Fibroblast of skin of left quadriceps (primary cell): ENCODE measurements at places on chromosomes 6 and 20.
A peak's percentile ranks its signal among the peaks of the same experiment; 100 is the strongest.

- no peak for DNase-seq
Observed at GRCh38 chr6:91970700-91971099, 1383.8 kb upstream of the MAP3K7 start.

DNA sequence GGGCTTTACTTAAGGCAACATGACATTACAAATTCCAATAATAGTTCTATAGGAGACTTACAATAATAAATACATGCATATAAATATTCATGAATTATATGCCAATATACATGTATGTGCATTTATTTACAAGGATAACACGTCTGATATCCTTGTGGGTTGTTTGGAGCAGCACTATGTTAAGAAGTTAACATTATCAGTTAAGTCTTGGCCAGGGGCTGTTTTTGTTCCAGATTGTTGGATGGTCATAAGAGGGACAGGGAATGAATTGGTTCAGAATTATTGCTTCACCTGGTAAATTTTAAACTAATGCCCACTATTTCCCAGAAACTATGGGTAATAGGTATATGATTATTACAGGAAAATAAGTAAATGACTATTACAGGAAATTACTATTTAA is 81.3 kb upstream of the MMS22L start:
- no peak for DNase-seq

- no peak for DNase-seq
Observed at GRCh38 chr20:33281550-33282146, 1.4 kb upstream of the BPIFB1 start.

- DNase-seq: no peak
Observed at GRCh38 chr6:137800762-137801161, 66.3 kb upstream of the TNFAIP3 start.

GRCh38 chr6:132669690-132670291 is 10.8 kb upstream of the TAAR1 start:
- DNase-seq: no peak

GRCh38 chr6:45082091-45082490 is 246.0 kb upstream of the RUNX2 start:
- no peak for DNase-seq

DNA sequence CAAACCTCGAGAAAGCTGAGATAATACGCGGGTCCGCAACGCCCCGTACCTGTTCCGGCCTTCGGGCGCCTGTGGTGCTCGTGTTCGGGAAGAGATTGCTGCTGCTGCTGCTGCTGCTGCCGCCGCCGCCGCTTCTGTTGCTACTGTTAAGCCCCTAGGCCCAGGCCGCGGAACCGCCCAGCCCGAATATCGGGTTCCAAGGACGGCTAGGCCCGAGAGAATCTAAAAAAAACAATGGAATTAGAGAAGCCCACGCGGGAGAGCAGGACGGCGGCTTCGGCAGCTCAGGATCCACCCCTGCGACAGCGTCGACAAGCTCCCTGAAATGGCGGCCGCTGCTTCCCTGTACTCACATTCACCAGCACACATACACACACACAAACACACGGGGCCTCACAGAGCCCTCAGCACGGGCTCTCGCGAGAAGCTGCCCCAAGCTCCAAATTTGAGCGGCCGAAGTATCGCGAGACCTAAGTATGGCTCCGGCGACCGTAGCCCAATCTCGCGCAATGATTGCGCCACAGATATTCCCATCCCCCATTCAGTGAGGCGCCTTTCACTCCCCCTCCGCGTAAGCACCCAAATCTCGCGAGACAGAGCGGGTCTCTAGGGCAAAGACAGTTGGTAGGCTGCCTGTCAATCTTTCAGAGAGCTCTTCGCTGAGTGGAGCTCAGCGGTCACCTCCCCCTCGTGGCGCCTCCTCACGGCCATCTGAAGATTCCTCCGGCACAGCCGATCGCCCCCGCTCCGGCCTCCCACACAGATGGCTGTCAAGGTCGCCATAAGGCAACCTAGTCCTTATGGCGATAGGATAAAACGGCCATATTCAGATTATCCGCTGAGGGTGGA is at the start of gene RBM39:
RBM39 (minus strand) TSS at position 369 of the 849 bp plus-strand sequence. CDS start 1,386 bp downstream, outside the sequence.
- peak; percentile 100 for DNase-seq

DNA sequence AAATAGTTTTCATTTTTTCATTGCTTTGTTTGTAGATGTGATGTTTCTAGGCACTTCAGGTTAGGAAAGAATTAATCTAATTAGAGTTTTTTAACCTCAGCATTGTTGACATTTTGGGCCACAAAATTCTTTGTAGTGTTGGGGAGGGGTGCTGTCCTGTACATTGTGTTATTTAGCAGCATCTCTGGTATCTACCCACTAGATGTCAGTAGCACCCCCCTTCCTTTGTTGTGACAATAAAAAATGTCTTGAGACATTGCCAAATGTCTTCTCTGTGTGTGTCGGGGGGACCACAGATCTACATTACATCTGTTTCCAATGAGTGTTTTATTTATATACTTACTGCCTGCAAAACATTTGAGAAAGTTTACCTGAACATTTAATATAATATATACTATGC is 45.6 kb downstream of the EYA4 start:
- DNase-seq: peak; percentile 2

- no peak for DNase-seq
Observed at GRCh38 chr6:109493865-109494264, 10.8 kb upstream of the ZBTB24 start.

- peak; percentile 81 for DNase-seq
Observed at GRCh38 chr6:74289884-74290283, 593.9 kb downstream of the CD109 start.

DNA sequence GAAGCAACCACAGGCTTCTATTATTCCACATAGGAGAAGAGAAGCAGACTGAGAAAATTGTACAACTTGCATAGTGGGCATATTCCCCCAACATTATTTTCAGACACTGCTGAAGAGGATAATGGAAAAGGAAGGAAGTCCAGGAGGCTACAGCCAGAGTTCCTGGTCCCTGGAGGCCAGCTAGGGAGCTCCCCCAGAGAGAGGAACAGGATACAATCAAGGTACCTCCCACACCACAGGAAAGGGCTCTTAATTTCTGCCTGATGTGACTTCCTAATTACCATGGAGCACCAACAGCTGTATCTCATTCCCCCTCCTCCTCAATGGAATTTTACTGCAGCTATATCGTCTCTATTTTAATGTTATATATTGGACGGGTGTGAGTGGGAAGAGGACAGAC is 594.3 kb upstream of the NRSN1 start:
- no peak for DNase-seq

- DNase-seq: peak; percentile 75
Observed at GRCh38 chr6:3208098-3208774, 19.2 kb downstream of the TUBB2B start.

GRCh38 chr6:134093007-134093573 is 40.7 kb upstream of the SLC2A12 start:
- DNase-seq: no peak

DNA sequence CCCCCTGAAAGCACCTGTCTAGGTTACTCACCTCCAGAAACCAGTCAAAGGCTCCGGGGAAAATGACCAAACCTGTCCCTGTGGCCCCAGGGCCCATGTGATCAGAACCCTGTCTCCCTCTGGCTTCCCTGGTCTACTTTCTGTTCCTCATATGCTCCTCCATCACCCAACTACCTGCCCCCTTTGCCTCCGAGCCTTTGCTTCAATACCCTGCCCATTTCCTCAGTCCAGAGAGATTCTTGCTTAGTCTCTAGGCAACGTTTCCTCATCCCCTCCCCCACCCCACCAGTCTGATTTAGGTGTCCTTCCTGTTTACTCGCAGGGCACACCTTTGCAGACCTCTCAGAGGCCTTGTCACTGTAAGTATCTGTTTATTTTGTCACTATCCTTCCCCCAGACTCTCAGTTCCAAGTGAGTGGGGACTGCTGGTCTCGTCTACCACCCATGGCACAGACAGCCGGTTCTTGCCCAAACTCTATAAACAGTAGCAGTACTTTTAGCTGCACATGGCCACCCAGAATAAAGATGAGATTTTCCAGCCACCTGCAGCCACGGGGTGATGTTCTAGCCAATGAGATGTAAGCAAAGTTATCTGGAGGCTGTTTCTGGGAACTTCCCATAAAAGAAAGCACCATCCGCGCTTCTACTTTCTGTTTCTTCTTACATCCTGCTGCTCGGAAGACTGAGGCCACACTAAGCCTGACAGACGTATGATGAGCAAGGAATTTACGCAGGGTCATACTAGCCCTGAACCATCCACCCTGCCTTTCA is 13.3 kb downstream of the ELOVL5 start:
- no peak for DNase-seq

DNA sequence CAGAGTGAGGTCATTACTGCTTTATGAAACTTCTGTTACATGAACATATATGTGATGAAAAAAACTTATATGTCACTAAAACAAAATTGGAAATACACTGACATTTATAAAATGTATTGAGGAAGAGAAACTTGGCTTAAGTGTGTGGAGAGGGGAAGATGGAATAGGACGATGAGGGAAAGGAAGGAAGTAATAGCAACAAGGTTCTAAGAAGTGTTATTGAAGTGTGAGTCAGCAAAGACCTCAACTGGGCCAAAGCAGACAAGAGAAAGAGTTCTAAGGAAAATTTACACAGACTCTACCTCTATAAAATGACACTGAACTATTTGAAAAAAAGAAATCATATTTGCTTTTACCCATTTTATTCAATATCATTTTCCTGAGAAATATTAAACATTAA is 38.3 kb downstream of the SNX3 start:
- DNase-seq: no peak

- peak; percentile 30 for DNase-seq
Observed at GRCh38 chr20:53840532-53840931, 229.9 kb downstream of the BCAS1 start.

DNA sequence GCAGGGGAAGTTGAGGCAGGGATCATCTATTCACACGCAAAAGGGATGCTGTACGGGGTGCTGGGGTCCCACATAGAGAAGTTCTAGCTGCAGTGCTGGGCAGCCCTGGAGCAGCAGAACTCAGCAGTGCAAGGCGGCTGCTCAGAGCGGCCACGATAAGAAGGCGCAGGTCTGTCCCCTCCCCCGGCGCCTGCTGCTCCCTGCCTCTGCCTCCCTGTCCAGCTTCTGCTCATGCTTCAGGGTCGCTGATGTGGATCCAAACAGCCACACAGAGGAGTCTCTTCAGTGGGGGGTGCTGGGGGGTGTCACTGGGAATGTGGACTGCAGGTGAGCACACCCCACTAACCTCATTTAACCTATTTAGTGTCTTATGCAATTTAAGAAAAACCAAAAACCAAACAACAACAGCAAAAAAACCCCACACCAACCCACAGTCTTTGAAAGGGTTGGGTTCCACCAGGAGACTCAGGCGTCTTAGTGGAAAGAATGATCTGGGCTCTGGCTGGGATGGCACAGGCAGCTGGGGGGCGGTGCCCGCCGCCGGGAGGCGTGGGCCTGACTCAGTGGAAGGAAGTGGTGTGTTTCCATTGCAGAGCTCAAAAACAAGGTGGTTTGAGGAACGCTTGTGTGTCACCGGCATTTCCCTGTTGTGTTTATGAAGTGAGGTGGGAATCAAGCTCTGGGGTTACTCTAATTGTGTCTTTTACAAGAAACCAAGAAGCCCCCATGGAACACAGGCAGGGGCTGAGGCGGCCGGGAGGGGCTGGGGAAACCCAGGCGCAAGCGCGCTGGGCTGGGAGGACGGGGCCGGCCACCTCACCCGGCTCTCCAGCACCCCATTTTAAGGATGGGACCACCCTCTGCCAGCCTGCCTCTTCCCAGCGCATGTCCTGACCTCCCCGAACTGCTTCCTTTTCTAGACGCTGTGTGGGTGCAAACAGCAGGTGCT is 55.1 kb downstream of the IRF4 start:
- no peak for DNase-seq

GRCh38 chr20:20903773-20904500 is 191.5 kb upstream of the RALGAPA2 start:
- no peak for DNase-seq

GRCh38 chr6:63685446-63686379 is 50.1 kb downstream of the PHF3 start:
- DNase-seq: no peak

GRCh38 chr6:161429921-161430490 is 156.1 kb upstream of the AGPAT4 start:
- no peak for DNase-seq

DNA sequence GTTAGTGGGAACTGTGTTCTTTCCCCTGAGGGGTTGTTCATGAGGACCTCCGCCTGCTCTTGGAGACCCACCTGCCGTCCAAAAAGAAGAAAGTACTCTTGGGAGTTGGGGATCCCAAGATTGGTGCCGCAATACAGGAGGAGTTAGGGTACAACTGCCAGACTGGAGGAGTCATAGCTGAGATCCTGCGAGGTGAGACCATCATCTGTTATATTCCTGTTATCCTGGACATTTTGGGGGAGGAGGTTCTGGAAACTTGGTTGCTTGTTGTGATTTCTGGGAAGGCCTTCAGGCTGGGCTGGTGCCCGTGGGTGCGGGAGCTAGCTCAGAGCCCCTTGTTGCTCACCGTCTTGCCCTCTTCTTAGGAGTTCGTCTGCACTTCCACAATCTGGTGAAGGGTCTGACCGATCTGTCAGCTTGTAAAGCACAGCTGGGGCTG is 2.0 kb downstream of the NOP56 start:
- no peak for DNase-seq

- no peak for DNase-seq
Observed at GRCh38 chr6:166752097-166752496, 125.0 kb upstream of the RPS6KA2 start.

- no peak for DNase-seq
Observed at GRCh38 chr6:67541586-67541985, 1093.5 kb upstream of the ADGRB3 start.

- DNase-seq: no peak
Observed at GRCh38 chr20:37123441-37123840, 27.6 kb upstream of the RBL1 start.

DNA sequence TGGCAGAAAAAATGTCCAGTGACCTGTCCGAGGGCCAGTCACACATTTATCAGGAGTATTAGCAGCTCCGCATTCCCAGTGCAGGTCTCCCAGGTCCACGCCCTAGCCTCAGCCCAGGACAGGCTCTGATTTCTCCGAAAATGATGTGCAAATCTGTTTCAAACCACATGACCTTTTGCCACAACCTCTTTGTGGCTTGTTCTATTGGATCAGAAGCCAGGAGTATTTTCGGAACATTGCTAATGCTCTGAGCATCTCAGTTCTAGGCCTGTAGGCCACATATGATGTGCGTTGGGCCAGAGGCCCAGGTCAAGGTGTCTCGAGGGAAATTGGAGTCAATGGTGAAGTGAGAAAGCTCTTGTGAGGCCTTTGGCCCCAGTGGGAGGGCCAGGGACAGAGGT is 40.4 kb downstream of the SNX5 start:
- DNase-seq: no peak

DNA sequence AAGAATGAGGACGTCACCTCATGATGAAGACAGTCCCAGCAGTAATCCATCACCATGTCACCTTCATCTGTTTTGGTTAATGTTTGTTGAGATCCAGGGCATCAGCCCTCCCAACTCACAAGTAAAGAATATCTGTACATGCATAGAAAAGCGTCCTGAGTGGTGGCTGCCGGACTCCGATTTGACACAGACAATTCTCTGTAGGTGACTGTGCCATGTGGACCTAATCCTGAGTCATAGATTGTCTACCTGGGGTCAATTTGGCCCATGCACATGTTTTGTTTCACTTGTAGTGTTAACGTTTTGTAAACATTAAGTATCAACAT is 168.4 kb upstream of the UST start:
- DNase-seq: no peak

- DNase-seq: no peak
Observed at GRCh38 chr20:5691918-5692618, 58.1 kb upstream of the SHLD1 start.
